Effector CD8-positive, alpha-beta T cell (primary cell): ENCODE measurements at places on chromosomes 11 and 22.

GRCh38 chr22:43753688-43754087 lies 58.4 kb downstream of the EFCAB6 start:
- no peak for DNase-seq

- DNase-seq, result no peak
Measured at GRCh38 chr11:11813288-11813962, 28.3 kb upstream of the USP47 start.

GRCh38 chr22:30036656-30037055 lies 43.6 kb upstream of the HORMAD2 start:
- no peak for DNase-seq

DNA sequence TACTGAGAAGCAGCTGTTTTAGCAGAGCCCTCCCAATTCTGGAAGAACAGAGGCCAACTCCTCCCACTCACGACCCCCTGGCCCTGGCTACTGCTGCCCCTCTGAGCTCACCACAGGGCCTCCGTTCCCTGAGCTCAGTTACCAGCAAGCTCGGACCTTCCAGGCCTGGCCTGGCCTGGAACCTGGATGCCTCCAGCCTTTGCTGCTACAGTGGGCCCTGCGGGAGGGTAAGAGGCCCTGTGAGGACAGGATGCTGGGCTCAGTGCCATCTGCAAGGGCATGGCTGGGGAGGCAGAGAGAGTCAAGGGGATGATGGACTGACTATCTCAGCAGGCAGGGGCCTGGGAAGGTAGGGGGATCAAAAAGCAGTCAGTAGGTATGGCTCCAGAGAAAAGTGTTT lies 209.9 kb upstream of the NCAM1 start:
- DNase-seq, result no peak

DNA sequence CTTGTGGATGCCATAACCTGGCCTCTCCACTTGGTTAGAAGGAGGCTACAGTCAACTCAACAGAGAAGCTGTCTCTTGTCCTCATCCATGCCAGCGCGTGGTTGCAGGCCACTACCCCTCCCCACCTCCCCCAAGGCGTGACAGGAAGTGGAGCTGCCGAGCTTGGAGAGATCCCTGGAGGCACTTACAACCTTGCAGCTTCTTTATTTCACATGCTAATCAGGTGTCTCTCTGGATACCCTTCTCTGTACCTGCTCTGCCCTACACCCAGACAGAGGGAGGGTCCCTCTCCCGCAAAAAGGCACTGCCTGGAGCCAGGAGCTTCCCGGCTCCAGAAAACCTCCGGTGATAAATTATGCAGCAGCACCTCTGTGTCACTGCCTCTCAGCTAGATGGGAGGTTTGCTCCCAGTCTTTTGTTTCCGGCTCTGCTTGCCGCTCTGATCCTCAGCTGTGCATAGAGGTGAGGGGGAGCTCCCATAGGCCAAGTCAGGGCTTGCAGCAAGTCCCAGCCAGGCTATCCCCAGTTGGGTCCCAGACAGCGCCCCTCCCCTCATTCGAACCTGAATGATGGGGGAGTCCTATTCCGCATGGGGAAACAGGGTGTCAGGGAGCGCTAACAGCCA lies 5.7 kb downstream of the LRP4 start:
- DNase-seq, result no peak

DNA sequence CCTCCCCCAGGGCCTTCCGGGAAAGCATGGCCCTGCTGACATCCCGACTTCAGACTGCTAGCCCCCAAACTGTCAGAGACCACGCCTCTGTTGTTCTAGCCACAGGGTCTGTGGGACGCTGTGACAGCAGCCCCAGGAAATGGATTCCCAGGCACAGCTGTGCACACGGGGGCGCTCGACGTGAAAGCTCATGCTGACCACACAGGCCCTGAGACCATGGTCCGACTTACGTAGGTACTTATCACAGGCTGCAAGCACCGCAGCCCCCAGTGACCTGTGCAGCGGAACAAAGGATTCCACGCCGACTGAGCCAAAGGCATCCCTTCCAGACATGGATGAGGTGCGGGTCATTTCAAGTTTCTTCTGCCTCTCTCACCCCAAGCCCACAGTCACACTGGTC lies 150.6 kb downstream of the CTTN start:
- no peak for DNase-seq

DNA sequence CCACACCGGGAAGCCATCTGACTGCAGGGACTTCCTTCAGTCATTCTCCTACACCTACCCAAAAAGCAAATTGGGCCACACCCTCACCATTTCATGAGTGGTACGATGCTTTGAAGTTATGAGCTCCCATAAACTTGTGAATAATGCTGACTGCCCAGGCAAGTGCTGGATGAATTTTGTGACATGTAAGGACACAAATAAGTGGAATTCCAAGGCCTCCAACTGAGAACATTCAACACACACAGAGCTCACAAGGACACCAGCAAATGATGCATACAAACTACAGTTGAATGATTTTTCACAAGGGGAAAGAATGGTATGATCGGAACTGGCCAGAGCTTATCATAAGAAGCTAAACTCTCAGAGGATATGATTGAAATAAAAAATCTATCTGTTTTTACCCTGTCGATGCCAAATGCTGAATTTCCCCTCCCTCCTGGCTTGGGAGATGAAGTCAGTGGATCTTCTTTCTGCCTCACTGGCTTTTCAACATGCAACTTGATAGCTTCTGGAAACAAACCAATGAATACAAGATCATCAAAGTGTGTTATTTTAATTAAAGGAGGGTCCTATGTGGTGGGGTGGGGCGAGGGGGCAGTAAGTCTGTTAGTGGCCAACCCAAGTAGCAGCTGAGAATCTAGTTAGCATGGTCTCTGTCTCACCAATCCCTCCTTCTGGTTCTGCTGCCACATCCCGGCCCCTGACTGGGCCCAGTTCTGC lies 123.8 kb downstream of the WT1 start:
- DNase-seq, result no peak

DNA sequence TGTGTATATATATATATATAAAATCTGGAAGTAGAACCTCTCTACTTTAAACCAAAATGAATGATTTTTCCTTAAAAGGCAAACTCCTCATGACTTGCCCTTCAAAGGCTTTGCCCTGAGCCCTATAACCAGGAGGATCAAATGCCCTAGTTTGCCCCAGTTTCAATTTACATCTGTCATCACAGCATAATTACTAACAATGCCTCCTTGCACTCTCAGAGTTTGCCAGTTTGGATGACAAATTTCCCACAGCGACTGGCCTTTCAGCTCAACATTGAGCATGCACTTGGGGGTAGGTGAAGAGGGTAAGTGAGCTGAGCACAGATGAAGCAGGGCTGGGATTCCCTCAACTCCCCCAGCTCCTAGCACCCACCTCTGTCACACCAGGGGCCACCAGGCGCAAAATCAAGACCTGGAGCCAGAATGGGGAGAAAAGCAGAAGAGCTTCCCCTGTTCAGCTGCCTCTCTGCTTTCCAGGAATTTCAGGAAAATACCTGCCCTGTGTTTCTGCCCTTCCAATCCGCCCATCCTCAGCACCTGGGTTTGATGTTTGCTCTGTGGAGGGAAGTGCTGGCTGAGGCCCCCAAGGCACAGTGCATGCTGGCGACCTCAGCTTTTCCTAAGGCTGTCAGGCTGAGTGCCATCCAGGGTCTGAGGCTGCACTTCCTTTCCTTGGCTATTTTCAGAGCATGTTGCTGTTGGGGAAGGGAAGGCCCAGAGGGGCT lies 67.5 kb downstream of the ADAMTS15 start:
- DNase-seq, result no peak

DNA sequence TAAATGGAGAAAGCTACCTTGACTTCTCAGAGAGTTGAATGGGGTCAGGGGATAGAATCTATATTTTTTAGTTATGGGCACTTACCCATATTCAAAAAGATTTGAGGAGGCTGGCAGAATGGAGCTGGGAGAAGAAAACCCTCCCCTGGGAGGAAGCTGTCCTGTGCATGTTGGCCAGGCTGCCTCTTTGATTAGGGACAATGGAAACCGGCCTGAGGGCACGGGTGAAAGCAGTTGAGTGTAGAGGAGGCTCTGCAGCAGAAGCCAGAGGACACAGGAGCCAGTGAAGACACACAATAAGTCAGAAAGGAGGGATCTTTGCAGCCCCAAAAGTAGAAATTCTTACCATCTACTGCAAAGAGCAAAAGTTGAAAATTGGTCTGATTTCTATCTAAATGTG lies 66.6 kb upstream of the B3GAT1 start:
- DNase-seq, result no peak

- no peak for DNase-seq
Measured at GRCh38 chr11:86440305-86440716, 65.6 kb downstream of the CCDC81 start.

GRCh38 chr11:41666951-41667653 lies 207.7 kb upstream of the LRRC4C start:
- DNase-seq, result no peak

GRCh38 chr11:105034813-105035620 lies at the start of gene CASP1:
CASP1 (minus strand) TSS chr11:105035144; CDS start chr11:105035113, 31 bp downstream.
- DNase-seq, result no peak

- no peak for DNase-seq
Measured at GRCh38 chr11:1387521-1387920, 2.2 kb upstream of the BRSK2 start.

- no peak for DNase-seq
Measured at GRCh38 chr11:76629116-76629852, 41.3 kb downstream of the LRRC32 start.

DNA sequence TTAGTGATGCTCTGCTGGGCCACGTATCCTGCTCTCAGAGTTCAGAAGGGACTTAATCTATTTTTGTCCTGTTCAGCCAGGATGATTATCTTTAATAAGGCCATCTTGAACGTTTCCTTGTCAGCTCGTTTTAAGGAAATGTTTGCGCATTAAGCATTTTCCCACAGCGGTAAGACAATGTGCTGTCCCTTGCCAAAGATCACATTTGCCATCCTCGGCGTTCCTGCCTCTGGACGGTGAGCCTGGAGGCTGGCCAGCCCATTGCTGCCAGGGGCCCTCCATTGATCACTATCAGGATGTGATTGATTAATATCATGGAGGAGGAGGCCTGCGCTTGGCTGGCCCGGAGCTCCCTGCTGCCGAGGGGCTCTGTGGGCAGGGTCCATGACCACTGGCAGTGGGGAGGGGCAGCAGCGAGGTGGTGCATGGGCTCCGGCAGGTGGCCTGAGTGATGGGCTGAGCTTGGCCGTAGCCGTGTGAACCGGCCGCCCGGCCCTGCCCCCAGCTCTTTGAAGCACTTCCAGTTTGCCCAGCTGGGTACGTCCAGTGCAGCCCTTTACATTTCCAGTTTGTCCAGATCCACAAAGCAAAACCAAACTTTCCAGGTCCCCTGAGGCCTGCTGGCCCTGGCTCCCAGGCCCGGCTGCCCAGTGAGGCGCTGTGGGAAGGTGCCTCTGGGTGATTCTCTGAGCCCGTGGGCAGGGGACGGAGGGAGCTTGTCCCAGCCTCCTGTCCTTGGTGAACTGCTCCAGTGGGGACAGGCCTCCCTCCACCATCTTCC lies 49.5 kb upstream of the SMIM38 start:
- DNase-seq, result no peak

DNA sequence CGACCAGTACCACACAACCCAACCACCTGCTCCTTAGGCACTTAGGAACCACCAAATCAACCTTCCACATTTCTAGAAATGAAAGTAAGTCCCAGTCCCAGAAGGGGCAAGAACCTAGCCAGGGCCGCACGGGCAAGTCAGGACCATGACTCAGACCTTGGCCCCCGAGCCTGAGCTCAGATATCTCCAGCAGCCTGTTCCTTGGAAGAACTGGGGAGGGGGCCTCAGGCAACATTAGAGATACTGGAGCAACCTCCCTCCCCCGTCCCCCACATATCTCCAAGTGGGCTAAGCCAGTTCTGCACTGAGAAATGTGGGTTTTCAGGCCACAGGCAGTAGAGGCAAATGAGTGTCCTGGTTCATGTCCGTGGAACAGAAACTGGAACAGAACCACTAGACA lies 7.7 kb downstream of the ARAP1 start:
- no peak for DNase-seq

DNA sequence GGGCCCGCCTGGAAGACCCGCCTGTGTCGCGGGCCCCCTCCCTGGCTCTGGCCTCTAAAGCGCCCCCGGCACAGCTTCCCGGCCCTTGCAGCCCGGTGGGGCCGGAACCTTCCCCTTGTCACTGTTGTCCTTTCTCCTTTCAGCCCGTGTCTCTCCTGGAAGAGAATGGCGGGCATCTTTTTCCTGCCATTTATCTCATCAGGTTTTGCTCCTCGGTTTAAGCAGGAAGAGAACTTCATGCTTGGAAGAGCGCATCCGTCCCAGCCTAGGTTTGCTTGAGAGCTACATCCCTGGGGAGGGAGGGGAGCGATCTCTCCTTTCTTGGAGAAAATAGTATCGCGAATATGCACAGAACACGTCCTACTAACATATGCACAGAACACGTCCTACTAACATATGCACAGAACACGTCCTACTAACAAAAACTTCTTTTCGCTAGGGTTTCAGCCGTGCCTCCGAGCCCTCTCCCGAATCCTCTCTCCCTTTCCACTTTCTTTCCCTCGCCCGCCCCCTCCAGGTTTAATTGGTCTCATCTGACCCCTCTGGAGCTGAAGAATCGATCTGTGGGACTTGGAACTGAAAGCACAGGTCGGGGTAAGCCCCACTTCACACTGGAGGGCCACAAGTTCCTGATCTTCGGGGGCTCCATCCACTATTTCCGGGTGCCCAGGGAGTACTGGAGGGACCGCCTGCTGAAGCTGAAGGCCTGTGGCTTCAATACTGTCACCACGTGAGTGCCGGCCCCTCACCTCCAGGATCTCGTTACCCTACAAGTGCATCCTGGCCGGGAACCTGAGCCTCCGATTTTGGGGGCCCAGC lies 1.2 kb downstream of the GLB1L3 start:
- DNase-seq, result no peak

- no peak for DNase-seq
Measured at GRCh38 chr11:95699631-95700470, 89.7 kb downstream of the FAM76B start.

DNA sequence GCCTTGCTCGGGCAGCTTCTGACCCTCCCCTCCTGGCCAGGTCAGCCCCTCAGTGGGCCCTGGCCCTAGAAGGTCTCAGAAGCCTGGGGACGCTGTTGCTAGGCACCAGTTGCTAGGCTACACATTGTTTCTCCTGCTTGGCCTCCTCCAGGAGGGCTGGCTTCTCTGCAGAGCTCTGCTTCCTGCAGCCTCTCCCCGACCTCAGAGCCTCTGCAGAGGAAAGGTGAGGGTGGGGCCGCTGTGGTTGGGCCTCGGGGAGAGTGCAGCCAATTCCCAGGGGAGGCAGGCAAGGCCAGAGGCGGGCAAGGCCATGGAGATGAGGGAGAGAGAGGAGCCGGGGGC lies 27.6 kb upstream of the LRRC10B start:
- DNase-seq, result no peak
